HepG2 (cell line): ENCODE measurements at places on chromosomes 11 and 22. TPM values are rescaled to one million over a fixed set of nuclear protein-coding genes. Genes with fewer than 3 reads are reported as not detected.

- DNase-seq = no peak
Observed at GRCh38 chr11:15616130-15617105, 501.7 kb downstream of the INSC start.

- DNase-seq = no peak
Observed at GRCh38 chr11:7599209-7599608, 74.1 kb downstream of the CYB5R2 start.

DNA sequence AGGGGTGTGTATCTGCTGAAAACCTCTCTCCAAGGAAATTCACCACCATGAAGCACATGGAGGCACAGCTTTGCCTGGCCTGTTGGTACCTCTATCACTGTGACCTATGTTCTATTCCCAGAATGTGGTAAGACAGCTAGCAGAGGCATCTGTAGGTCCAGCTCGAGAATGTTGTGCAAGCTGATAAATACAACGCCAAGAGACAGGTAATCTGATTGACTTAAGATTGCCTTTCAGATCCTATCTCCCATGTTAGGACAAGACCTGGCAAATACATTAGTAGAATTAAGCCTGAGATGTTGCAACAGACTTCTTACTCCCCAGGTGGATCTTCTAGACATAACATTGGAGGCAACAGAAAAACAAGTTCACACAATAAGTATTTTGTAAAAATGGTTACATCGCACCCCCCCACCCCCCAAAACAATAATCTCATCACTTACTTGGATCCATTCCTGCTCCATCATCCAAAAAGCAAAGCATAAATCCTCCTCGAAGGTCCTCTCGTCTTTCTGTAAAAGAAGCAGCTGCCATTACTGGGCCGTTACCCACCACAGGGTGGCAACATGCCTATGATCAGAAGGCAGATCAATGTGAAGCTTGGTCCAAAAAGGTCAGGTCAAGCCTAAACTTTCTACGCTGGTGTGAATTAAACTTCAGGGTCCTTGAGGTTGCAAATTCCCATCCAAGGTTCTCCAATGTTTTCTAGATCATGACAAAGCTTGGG lies 18.5 kb downstream of the MORC2 start:
- no peak for DNase-seq

GRCh38 chr11:57248780-57249383 lies 11.8 kb upstream of the APLNR start:
- peak; percentile 45 for DNase-seq

- DNase-seq = no peak
Observed at GRCh38 chr11:95688015-95688414, 101.6 kb downstream of the FAM76B start.

DNA sequence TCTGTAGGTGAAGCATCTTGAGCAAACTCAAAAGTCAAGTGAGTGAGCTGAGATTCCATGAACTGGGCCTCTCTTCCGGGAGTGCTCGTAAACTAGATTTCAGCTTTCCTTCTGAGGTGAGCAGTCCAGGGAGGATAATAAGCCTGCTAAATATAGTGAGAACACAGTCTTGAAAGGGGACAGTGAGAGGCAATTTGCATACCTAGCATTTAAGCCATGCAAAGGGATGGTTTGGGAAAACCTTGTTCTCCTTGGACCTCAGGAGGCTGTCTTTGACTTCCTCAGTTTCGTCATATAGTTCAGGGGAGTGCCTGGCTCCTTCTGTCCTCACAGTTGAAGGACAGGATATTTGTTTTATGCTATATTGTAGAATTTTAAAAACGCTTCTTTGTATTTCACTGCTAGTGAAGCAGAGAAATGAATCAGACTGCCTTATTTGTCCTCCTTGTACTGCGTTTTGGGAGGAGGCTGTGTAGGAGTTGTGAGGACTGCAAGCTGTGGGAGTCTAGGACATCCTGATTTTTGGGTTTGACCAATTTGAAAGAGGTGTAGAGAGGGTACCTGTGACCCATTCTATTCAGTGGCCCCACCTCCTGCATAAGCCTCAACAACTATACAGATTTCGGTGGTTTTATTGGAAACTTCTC lies 11.0 kb upstream of the SORL1-AS1 start:
- DNase-seq = no peak

GRCh38 chr11:58392746-58393145 lies 13.9 kb downstream of the OR5B3 start:
- peak; percentile 2 for DNase-seq

DNA sequence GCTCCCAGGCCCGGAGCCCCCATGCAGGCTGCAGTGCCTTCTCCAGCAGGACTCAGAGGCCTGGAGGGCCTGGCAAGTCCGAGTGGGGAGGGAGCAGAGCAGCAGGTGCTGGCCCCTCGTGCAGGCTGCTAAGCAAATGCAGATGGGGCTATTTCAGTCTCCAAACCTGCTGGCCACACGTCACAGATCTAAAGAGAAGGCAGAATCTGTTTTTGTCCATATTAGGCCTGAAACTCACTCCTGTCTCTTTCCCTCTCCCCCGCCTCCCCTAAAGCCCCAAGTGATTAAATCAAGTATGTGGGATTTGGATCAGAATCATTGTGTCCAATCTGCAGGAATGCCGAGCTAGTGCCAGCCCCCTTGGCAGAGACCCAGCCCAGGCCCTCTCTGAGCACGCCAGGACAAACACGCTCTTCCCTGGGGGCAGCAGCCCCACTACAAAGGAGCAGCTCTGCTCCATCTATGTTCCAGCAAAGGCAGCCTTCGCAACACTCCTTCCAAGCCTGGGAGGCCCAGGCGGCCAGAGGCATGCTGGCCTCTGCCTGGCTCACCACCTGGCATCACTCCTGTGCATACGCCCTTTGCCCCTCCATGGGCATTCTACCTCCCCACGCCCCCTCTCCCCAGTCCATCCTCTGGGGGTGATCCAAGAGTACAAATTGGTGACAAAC lies 26.5 kb downstream of the RPL27A start:
- no peak for DNase-seq

DNA sequence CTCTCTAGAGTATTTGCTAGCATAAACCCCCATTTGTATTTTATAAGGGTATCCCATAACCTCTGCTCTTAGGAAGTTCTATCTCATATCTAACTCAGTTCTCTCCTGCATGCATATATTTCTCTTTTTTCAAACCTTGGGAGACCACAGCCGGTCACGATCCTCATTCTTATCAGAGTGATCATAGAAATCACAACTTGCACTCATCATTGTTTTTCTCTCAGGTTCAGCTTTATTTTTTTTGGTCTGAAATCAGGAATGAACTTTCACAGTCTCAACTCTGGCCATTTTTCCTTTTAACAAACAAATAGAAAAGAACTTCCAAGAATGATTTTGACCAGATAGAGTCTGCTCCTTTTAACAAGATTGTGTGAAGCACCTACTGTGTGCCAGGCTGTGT lies 98.6 kb upstream of the BLID start:
- DNase-seq = no peak

DNA sequence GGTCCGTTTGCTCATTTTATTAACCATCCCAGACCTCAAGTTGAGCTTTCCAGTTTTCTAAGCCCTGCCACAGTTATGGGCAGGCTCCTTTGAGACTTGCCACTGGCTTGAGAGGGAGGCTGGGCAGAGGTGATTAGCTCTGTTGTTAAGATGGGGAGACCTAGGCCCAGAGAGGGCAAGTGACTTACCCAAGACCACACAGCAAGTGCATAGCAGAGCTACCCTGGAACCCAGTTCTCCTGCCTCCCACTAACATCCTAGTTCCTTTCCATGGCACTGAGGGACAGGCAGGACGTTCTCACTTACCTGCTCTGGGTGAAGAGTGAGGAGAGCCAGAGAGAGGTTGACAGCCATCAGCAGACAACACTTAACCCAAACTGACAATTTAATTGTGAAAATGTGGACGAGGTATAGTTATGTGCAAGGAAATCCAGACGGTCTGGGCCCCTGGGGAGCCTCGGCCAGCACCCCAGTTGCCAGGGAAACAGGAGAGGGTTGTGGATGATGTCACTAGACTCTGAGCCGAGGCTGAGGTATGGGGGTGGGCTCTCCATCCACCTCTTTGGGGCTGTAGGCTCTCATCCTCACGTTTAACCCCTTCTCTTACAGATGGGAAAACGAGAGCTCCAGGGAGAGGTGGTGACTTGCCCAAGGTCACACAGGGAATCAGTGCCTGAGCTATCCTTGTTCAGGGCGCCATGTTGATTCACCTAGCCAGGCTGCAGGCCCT lies 12.3 kb upstream of the WNT11 start:
- no peak for DNase-seq

DNA sequence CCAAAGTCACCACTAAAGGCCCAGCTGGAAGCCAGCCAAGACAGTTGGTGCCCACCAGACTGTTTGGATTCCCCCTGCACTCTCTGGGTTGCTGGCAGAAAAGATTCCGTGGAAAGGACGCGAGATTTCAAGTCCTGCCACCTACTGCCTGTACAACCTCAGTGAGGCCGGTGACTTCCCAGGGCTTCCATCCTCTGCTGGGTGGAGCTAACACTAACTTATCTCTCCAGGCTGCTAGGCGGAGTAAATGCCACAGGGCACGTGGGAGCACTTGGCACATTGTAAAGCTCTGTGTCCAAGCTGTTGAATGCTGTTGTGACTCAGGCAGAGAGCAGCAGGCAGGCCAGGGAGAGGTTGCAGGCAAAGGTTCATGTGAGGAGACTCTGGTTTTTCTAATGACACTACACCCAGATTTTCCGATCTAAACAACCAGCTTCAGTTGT lies 50.9 kb upstream of the CDON start:
- DNase-seq = peak; percentile 84

DNA sequence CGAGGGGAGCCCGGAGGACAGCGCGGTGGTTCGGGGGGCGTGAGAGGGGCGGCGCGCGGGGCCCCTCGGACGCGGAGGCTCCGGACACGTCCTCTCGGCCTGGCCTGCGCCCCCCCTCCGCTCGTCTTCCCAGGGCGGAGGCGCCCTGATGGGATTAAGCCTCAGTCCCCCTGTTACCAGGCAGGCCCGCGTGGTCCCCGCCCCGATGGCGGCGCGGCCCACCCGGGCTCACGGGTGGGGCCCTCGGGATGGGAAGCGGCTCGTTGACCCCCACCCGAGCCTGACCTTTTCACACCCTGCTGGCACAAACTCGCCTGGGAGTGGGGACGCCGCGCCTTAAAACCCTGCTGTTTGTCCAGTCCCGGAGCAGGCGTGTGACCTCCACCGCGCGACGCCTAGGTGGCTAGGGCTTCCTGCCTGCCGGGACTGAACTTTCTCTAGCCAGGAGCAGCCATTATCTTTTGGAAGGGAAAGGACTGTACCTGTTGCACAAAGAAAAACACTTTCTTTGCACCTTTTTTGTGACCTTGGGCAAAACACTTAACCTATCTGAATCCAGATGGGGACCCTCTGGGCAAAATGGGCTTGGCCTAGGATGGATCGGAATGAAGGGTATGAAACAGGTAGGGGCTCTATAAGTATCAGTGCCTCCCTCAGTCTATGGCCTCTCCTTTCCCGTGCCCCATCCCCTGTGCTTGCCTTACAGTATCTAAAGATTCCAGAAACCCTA lies 1.0 kb downstream of the KIAA1671 start:
- DNase-seq = peak; percentile 15

GRCh38 chr11:70739811-70740487 lies 341.6 kb downstream of the CTTN start:
- no peak for DNase-seq

DNA sequence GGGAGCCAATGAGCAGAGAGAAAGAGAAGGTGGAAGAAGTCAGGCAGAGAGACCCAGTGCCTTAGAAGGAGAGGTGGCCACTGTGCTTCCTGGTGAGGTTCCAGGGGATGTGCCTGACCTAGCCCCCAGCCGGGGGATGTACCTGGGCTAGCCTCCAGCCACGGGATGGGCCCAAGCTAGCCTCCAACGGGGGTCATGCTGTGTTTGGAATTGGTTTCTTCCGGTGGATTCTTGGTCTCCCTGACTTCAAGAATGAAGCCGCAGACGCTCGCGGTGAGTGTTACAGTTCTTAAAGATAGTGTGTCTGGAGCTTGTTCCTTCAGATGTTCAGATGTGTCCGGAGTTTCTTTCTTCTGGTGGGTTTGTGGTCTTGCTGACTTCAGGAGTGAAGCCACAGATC lies 6.9 kb upstream of the SMIM38 start:
- DNase-seq = no peak

- no peak for DNase-seq
Observed at GRCh38 chr11:112548641-112549040, 288.0 kb upstream of the PLET1 start.

DNA sequence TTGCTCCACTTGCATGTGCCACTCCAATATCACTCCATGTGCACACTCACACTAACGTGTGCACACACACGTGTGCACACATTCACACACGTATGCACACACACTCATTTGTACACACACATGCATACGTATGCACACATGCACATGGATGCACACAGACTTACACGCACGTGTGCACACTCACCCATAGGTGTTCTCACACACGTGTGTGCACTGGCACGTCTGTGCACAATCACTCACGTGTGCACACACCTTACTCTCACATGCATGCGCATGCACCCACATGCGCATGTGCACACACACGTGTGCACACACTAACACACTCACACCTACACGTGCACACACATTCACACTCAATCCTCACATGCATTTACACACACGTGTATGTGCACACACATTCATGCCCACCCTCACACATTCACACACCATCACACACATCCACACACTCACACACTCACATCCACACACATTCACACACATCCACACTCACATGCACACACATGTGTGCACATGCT lies 9.3 kb upstream of the MS4A15 start:
- no peak for DNase-seq

- peak; percentile 75 for DNase-seq
Observed at GRCh38 chr11:118910309-118911112, 15.2 kb downstream of the BCL9L start.

DNA sequence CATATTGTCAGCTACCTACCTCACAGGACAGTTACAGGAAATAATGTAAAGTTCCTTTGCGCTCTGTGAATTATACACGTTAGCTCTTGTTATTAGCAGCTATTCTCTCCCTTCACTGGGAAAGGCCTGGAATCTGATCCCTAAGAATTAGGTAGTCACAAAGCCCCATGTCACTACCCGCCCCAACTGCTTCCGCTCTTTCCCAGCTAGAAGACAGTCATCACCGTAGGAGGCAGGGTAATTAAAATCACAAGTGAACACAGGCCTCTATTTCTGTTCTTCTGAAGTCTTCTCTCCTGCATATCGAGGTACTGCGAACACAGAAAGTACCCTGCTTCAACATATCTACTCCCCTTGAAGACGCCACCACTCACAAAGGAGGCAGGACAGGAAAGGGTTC lies 12.6 kb upstream of the AHNAK start:
- DNase-seq = no peak

GRCh38 chr11:80041136-80042000 lies 600.5 kb upstream of the TENM4 start:
- no peak for DNase-seq

- DNase-seq = peak; percentile 95
Observed at GRCh38 chr11:65497141-65498041, 1.5 kb upstream of the MALAT1 start.

DNA sequence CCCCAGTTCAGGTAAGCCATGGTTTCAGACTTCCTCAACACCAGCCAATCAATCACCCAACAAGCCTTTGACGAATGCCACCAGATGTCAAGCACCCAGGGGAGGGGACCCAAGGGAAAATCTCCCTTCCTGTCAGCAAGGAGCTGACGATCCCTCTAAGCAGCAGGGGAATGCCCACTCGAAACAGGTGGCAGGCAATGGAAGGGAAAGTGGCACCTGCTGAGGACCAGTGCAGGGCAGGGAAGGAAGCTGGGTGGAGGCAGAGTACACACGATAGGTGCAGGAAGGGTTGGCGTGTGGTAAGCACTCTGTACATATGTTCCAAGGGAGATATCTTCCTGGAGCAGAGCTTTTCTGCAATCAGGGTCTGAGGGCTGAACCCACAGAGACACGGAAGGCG lies 11.7 kb upstream of the CREB3L1 start:
- no peak for DNase-seq

Gene PRG3
- total RNA-seq = not detected in 2 replicates

Gene JHY
- total RNA-seq = not detected in 2 replicates

Gene HEPN1
- total RNA-seq = not detected in 2 replicates

Gene MFRP
- not detected in 2 replicates for total RNA-seq

Gene ANGPTL5
- not detected in 2 replicates for total RNA-seq

Gene CD6
- total RNA-seq = not detected in 2 replicates

Gene IL10RA
- not detected in 2 replicates for total RNA-seq
